ENCODE measurements at places on chromosomes 3 and 15. TPM values are rescaled to one million over a fixed set of nuclear protein-coding genes. Genes with fewer than 3 reads are reported as not detected.

Gene C2CD4A
- not detected for total RNA-seq

Gene STRIT1
- total RNA-seq, result not detected

Gene STARD5
- 12.7 TPM for total RNA-seq

Gene SERPINI2
- 1.7 TPM for total RNA-seq

Gene CAMK2N2
- 53.7 TPM for total RNA-seq

Gene AHSG
- total RNA-seq, result 0.78 TPM

Gene GHRL
- 2.5 TPM for total RNA-seq

Gene CGNL1
- 20.8 TPM for total RNA-seq

Gene ILDR1
- total RNA-seq, result not detected

Gene LMAN1L
- total RNA-seq, result 1.4 TPM

Gene MAP6D1
- 42.7 TPM for total RNA-seq

Gene WDR72
- total RNA-seq, result not detected

Gene CDC25A
- 1.8 TPM for total RNA-seq

Gene CISH
- 1.1 TPM for total RNA-seq

Gene IP6K2
- total RNA-seq, result 109 TPM

Gene TMC3
- 0.17 TPM for total RNA-seq

Gene CCR9
- total RNA-seq, result not detected

Gene SHC4
- total RNA-seq, result 9.2 TPM

Gene CPLX3
- 1.9 TPM for total RNA-seq

Gene GOLGA8J
- 0.49 TPM for total RNA-seq

Gene CERS3
- not detected for total RNA-seq

Gene SEMA7A
- total RNA-seq, result 62.0 TPM

Gene THRB
- 104 TPM for total RNA-seq

Gene MST1R
- 1.9 TPM for total RNA-seq

Gene AGBL1
- 0.26 TPM for total RNA-seq

Gene CYP1A2
- not detected for total RNA-seq

Gene GOLGA8F
- total RNA-seq, result not detected

Gene PPARG
- 6.8 TPM for total RNA-seq

Gene MYRIP
- 46.1 TPM for total RNA-seq
